Hematopoietic multipotent progenitor cell treated with erythropoietin and hydrocortisone succinate and interleukin-3 and kit ligand, for 15 days (in vitro differentiated cells): ENCODE measurements at places on chromosomes 6 and 20.

GRCh38 chr6:117919775-117920729 is 13.0 kb downstream of the SLC35F1 start:
- DNase-seq = no peak

DNA sequence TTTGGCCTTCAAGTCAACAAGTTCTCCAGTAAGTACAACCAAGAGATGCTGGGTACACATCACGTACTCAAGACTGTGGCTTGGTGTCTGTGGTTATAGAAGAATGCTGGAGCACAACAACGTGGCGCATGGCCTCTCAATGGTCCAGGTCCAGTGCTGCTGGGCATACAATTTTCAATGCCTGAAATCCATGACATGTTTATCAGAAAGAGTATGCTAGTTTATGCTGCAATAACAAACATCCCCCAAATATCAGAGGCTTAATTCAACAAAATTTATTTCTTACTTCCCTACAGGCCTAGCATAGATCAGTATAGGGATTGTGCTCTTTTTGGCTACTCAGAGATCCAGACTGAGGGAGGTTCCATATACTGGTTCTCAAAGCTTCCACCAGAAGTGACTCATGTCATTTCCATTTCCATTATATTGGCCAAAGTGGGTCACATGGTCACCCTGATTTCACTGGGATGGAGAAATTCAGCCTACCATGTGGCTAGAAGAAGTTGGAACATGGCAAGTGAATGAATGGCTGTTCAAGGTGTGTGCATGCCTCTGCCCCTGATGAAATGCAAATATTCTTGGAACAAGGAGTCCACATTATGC is 33.3 kb upstream of the KIF16B start:
- no peak for DNase-seq

DNA sequence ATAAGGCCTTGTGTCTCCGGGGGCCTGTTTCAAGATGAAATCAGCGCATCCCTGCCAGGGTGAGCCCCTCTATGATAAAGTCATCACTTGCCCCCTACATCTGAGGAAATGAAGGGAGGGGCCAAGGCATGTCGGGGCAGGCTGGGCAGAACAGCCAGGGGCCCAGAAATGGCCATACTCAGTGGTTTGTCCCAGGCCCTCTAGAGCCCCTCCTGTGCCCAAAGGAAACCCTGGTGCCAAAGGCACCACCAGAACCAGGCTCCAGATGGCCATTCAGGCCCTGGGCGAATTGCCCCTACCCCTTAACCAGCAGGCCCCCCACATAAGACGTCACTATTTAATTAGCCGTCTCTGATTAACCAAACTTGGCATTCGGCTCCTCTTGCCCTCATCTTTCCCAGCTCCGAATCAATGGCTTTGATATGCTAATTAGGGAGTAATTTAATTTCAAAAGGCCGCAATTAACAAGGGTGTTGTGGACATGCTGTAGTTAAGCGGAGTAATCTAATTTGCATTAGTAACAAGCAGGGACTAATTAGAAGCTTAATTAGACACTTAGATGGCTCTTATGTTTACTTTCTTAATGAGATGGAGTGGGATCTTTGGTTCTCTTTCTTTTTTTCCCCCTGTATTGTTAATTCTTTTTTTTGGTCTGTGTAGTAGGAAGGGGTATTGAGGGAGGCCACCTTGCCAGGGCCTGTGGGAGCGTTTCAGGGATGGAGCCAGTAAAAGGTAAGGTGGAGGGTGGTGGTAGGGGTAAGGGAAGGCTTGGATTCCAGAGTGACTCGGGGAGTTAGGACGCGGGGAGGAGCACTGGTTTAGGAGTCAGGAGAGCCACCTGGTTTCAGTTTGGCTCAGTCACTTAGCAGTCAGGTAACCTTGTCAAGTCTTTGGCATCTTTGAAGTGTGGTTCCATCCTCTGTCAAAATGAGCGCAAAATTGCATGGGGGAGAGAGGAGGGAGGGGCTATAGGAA is 9.4 kb downstream of the FOXP4 start:
- no peak for DNase-seq

DNA sequence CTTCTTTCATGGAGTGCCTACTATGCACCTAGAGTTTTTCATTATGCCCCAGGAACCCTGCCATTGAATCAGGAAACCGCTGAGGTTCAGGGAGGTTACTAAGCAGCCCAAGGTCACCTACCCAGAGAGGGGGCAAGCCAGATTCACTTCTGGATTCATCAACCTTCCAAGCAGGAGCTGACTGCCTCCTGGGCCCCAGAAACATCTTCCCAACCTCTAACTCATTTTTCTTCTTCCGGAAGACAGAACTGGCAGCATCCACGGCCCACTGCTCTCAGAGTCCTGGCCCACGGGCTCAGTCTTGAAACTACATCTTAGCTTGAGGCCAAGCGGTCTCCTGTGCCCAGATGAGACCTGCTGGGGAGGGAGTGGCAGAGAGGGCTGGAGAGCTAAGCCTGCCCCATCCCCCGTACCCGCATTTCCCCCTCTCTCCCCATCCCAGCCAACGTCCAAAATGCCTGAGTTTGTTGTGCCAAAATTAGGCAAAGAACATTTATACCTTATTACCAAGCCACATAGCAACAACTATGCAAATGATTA is 281.0 kb downstream of the CDC5L start:
- no peak for DNase-seq

GRCh38 chr6:11217360-11218101 is 14.9 kb downstream of the NEDD9 start:
- DNase-seq = no peak

DNA sequence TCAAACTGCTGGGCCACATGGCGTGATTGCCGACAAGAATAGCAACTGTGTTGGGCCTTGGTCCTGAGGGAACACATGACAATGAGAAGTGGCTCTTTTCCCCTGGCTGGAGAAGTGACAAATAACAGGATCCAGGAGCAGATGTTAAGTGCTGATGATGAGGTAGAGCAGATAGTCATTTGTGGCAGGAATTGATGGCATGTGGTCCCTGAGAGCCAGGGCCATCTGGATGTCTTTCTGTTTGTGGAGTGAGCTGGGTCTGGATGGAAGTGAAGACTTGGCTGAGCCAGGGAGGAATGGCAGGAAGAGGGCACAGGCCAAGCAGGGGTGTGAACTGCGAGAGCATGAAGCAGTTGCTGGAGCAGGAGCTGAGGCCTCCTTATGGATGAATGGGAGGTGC is 67.8 kb downstream of the SCAND1 start:
- no peak for DNase-seq

GRCh38 chr6:68313911-68314310 is 321.2 kb upstream of the ADGRB3 start:
- no peak for DNase-seq

- no peak for DNase-seq
Observed at GRCh38 chr6:5333658-5334057, 72.3 kb downstream of the FARS2 start.

GRCh38 chr20:48597521-48598302 is 230.1 kb downstream of the PREX1 start:
- DNase-seq = no peak

DNA sequence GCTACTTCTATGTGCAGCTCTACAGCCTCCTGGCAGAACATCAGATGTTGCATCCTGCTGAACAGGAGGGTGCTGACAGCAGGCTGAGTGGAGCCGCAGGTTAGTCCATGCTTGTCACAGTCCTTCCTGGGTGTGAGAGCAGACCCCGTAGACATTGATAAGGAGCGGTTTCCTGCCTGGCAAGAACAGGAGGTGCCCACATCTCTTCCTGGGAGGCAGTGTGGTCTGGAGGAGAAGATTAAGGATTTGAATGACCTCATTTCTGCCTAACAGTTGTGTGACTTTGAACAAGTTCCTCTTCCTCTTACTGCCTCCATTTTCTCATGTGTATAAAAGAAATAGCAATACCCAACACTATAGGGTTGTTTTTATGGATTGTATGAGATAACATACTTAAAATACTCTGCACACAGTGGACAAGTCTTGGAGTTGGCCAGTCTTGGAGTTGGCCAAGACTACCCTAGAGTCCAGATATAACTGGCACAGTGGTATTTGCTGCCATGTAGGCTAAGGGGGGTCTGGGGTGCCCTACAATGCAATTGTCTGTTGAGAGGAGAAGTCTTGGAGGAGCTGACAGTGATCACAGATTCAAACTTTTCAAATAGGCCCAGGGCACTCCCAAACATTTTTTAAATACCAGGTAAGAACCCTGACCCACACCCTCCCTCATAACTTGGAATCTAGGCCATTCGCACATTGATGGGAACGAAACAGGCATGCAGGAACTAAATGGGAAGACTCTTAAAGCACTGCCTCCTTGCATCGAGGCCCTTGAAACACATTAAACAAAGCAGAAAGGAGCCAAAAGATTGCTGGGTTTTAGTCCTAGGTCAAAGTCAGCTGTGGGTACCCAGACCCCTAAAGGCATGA is 32.6 kb upstream of the TBC1D7 start:
- DNase-seq = peak; percentile 19

DNA sequence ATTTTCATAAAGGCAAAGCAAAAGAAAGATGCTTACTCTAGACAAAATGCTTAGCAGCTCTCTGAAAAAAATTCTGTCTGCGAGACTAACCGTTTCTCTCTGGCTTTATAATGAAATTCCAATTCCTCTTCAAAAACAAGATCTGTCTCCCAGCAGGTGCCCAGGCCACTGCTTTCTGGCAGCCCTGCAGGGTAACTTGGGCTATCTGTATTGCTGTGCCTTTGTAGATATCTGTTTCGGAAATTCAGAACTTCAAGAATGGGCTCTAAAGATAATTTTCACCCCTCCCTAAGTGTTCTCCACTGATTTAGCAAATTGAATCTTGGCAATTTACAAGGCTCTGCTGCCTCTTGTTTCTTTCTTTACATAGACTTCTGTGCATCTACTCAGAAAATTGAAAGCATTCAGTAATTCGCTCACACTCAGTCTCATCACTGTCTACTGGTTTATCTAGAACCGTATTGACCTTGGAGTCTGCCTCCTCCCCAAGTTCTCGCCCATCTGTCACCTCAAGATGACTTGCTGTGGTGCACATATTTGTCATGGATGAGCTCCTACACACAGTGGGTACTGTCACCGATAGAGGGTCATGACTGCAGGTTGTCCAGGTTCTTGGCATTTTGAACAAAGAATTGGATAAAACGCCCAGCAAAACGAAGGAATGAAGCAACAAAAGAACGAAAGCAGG is 26.4 kb upstream of the FABP7 start:
- DNase-seq = no peak

GRCh38 chr6:113626475-113626874 is 230.7 kb upstream of the MARCKS start:
- no peak for DNase-seq

DNA sequence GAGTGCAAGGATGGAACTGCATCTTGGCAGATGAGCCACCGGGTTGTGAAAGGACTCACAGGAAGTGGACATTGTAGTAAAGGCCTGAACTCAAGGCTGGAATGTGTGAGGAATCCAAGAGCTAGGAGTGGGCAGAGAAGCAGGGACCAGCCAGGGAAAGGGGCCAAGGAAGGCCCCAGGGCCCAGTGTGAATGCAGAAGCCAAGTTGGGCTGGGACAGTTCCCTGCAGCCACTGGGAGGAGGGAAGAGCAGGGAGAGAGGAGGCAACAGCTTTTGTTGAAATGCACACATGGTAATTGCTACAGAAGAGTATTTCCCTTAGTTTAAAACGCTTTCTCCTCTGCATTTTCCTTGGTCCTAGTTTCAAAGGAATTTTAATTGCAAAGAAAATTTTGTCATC is 34.6 kb downstream of the CDH22 start:
- no peak for DNase-seq

GRCh38 chr6:28729501-28730402 is 194.0 kb downstream of the TRIM27 start:
- DNase-seq = no peak

DNA sequence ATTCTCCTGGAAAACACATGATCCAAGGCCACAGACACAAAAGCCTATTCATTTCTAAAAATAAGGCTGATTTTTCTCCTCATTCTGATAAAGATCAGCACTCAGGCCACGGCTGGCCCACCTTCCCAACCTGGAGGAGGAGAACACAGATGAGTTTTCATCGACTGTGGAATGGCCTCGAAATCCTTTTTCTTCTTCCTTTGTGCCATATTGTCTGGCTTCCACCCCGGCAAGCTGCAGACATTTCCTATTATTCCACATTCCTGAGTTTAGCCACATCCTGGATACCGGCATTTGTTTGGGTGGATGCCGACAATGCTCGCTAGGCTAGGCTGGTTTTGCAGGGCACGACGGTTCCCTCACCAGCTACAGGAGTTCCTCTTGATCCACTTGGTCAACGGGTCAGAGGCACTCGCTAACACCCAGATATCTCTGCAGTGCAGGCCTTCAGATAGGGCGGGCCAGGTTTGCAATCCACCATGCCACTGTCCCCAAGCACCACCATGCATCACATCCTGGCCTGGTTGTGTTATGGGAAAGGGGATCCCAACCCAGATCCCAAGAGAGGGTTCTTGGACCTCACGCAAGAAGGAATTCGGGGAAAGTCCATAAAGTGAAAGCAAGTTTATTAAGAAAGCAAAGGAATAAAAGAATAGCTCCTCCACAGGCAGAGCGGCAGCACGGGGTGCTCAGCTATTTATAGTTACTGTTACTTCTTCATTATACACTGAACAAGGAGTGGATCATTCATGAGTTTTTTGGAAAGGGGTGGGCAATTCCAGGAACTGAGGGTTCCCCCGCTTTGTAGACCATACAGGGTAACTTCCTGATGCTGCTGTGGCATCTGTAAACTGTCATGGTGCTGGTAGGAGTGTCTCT is 4.2 kb upstream of the CTSZ start:
- peak; percentile 59 for DNase-seq

- DNase-seq = no peak
Observed at GRCh38 chr6:158313989-158314388, 1.7 kb downstream of the TULP4 start.

DNA sequence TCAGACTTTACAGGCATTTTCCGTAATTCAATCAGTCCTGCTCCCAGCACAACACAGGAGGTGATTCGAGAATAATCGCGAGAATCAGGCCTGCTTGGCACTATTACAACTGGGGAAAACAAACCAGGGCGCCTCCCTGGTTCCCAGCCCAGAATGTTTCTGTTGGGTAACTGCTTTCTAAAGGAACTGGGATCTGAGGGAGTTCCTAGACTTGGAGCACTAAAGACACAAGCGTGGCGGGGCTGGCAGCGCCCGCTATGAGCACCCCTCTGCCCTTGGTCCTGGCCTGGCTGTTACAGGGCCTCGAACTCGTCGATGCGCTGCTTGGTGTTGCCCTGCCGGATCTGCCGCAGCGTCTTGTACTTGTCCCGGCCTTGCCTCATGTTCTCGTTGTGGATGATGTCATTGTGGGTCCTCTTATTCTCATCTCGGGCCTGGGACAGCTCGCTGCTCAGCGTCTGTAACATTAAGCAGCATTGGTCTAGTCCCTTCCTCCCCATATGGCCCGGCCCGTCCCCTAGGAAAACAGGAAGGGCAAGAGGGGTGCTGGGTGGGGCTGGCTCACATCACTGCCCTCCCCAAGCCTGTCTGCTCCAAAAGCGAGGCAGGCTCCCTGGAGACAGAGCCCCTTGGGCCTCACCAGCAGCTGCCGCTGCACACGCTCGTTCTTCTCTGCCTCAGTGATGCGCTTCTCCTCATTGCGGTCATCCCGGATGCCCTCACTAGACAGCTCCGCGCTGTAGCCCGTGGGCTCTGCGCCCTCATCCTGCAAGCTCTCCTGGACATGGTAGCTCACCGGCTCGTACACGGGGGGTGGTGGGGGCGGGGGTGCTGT is 52.3 kb downstream of the EZR start:
- DNase-seq = no peak
